ENCODE measurements at places on chromosomes 5 and 9.

DNA sequence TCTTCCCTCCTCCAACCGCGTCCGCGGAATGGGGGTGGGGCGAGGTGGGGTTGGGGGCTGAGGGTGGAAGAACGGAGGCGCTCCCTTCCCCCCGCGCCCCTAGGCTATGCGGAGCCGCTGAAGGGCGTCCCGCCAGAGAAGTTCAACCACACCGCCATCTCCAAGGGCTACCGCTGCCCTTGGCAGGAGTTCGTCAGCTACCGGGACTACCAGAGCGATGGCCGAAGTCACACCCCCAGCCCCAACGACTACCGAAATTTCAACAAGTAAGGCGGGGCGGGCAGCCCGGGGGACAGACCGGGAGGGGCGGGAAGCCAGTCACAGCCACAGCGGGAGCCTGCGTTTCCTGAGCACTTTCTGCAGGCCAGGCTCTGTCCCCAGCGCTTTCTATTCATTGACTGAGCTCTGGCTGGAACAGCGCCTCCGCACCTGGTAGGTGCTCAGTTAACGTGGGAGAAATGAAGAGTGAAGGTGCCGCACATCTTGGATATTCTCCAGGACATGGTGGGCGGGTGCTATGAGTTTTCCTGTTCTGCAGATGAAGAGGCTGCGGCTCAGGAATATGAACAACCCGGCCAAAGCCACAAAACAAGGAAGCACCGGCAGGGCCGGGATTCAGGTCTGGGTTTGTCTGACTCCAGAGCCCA is 11.3 kb downstream of the MYOZ3 start:
- no peak for DNase-seq

- DNase-seq = no peak
Observed at GRCh38 chr5:33223563-33224284, 217.0 kb upstream of the TARS1 start.

GRCh38 chr5:608429-609370 is 3.4 kb upstream of the CEP72 start:
- no peak for DNase-seq

DNA sequence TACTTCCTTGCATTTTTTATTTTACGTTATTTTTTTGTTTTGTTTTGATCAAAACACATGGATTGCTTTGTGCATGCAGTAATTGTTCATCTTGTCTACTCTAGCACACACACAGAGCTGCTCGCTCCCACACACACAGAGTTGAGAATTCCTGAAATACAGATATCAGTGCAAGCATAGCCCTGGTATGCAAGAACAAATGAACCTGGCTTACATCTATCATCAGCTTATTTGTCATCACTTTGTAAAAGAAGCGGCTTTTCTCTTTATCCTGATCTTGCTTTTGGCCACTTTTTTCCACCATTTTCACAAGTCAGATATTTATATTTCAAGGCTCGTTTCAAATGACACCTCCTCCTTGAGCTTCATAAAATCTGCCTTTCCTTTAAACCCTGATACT is 1435.7 kb downstream of the MAT2B start:
- no peak for DNase-seq

DNA sequence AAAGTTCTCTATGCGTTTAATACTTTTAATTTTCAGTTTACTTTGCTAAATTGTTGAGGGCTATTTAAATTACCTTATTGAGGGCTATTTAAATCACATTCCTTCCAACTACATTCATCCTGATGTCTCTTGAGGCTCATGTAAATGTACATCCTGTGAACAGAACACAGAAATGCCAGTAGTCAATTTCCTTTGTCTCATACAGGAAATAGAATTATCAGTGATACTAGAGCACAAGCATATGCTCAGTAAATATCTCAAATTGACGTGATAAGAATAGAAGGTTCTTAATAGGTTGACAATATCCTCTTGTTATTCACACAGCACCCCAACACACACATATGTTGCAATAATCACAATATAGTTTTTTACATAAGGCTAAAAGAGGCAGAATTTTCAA is 449.0 kb downstream of the CYLC2 start:
- DNase-seq = no peak

DNA sequence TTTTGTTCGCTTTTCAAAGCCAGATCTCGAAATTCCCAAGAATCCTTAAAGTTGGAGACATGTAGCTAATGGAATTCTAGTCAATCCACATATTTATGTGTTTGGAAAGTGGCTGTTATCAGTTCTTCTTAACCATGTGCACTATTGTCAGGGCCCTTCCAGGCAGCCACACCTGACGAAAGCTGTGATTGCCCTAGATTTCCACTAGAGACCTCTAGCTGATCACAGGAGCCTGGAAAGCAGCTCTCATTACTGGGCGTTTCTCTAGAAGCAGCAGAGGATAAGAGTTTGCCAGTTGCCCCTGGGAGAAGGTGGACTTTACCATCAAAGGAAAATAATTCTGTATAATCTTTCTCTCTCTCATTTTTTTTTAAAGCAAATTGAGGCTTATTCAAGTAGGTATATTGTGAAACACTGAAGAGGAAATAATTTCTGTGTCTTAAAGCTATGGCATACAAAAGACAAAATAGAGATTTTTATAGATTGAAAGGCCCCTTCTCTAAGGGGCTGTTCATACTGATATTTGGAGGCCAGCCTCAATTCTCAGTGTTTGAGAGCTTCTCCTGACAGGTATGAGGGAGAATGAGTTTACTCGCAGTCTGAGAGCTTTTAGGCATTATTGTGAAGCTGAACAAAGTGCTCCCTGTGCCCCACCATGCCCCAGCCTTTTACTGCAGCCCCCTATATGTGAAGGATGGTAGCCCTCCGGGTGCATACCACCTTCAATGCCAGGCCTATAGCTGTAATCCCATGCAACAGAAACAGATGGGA is 405.4 kb upstream of the ACTBL2 start:
- DNase-seq = peak; percentile 55

GRCh38 chr5:39254671-39255070 is 35.3 kb upstream of the FYB1 start:
- no peak for DNase-seq

DNA sequence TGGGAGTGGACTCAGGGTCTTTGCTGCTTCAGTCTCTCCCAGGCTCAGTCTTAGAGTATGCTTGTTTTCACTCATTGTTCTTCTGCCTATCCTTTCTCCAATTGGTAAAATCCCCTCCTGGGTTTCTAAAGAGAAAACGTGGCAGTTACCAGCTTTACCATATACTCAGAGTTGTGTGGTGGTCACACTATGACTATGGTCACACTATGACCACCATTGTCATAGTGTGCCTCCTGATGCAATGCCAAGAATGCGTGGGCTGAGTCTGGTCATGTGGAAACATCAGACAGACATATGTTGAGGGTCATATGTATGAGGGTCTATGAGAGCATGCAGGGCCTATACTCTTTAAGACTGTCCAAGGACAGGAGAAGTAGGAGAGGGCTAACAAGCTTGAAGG is 326.5 kb upstream of the PRR16 start:
- no peak for DNase-seq

DNA sequence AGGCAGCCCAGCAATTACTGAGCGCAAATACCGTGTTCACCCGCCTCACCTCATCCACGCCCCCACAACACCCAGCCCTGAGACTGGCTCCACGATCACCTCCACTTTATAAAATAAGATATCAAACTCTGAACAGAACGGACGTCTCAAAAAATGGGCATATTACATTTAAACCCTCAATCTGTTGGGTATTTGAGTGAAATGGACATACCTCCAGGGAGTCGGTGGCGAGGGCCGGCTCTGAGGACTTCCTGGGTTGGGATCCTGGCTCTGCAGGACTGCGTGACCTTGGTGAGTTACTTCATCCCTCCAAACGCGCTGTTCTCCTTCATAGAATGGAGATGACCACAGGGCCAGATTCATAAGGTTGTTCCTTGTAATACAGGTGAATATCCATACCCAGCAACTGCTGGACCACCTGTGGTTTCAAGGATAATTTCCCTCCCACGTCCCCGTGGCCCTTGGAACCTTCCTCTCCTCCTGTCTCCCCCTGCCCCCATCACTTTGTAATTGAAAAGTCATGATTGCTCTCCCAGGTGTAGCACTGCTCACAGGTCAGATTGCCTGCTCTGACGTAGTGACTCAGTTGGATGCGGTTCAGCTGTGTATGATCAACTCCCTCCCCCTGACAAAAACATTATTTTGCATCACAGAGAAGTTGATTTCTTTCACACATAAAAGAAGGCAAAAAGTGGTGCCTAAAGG is 135.6 kb downstream of the KCNIP1 start:
- no peak for DNase-seq

GRCh38 chr9:20804489-20805250 is 120.6 kb downstream of the FOCAD start:
- DNase-seq = no peak

- DNase-seq = peak; percentile 31
Observed at GRCh38 chr9:14209399-14210345, 104.3 kb downstream of the NFIB start.

DNA sequence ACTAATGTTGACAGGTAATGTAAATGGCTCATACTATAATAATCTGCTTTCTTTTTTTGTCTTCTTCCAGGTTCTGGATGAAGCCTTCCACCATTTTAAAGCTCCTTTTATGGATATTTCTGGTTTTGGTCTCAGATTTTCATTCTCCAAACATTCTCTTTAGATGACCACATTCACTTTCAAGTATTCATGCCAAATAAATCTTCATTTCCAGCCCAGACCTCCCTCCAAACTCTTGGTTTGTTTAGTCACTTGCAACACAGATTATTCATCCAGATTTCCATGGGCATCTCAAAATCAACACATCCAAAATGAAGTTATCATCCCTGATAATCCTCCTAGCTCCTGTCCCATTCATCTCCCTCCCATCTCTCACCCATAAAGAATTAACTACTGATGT is 40.3 kb upstream of the SVEP1 start:
- no peak for DNase-seq

GRCh38 chr9:128113526-128114325 is 13.8 kb downstream of the PTGES2 start:
- DNase-seq = peak; percentile 2

DNA sequence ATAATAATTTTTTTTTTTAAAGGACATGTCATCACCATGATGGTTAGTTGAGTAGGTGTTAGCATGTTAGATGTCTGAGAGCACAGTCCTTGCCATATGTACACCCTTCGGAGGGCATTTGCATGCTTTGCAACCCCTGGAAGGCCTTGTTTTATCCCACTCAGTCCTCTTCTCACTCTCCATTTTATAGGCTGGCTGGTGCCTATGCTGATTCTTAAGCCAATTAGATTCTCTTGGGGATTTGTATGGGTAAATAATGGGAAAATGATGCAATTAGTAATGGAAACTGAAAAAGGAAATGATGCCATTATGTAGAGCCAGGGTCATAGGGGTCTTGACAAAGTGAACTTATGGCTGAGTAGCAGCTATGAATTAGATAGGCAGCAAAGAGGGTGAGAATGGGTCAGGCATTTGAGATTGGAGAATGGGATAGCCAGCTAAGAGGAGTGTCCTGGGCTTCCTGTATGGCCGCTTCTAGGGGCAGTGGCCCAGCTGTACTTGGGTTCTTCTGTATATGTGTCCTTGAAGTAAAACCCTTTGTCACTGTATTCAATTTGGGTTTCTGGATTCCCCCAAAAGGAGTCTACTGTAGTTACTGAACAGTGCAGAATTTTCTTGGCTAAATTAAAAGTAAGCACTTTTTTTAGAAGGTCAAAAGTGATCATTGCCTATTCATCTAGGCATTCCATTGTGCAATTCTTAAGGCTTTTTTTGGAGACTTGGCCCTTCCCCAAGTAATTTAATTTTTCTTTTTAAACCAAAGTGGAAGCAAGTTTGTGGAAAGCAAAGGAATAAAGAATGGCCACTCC is 31.6 kb downstream of the LRRTM2 start:
- no peak for DNase-seq

DNA sequence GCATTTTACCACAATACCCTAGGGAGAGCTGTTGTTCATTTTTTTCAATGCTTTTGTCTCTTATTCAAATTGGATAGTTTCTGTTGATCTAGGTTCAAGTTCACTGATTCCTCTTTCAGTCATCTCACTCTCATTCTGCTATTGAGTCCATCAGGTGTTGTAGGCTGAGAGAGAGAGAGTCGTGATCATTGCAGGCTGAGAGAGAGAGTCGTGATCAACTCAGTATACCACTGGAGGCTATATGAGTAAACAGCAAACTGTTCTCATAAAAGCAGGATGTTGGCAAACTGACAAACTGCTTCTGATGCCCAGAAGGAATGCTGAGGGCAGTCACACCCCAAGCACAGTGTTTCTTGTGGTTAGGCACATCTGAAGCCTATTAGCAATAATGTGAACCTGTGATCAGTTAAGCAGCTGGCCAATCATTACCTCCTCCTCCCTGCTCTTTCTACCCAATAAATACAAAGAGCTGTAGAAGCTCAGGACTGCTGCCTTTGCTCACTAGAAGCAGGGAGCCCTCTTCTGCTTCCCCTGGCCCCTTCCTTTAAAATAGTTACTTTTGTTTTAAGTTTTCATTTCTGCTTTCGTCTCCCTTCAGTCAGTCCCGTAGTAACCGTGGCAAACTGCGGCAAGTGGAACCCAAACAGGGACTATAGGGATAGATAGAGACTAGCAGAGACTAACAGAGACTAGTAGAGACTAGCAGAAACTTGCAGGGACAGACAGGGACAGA is 476.1 kb upstream of the ACO1 start:
- DNase-seq = no peak

DNA sequence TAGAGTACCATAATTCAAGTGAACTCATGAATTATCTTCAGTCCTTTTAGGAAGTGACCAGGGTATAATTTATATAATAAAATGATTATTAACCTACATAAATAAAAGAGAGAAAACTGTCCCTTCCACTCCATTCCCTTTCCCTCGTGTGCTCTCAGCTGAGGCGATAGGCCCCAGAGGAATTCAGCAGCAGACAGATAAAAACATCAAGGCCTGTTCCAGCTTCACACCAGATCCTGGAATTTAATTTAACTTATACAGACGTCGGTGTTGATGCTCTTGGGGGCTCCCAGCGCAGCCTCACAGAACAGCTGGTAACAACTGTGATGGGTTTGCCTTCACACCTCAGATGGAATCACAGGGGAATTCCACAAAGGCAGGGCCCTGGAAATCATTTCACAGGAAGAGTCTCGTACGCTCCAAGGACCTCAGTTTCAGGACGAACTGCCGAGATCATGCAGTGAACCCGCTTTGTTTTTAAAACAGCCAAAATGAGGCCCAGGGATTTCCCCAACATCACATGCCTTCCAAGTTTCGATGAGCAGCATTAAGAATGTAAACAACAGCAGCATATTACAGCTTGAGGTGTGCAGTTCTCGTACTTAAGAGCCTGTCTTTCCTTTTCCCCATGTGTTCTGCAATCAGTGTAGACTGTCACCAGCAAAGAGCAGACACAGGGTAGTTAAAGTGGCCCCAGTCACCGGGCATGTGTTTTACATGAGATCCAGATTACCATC is 73.6 kb upstream of the ALDH1B1 start:
- peak; percentile 17 for DNase-seq

- no peak for DNase-seq
Observed at GRCh38 chr5:72812488-72812887, 4.0 kb upstream of the TNPO1 start.

- peak; percentile 40 for DNase-seq
Observed at GRCh38 chr5:218457-219291, 554 bp downstream of the SDHA start.

- no peak for DNase-seq
Observed at GRCh38 chr9:135109650-135110049, 22.2 kb downstream of the OLFM1 start.

GRCh38 chr5:111930449-111930848 is 173.5 kb upstream of the NREP start:
- no peak for DNase-seq

GRCh38 chr5:161411156-161411555 is 135.4 kb downstream of the GABRB2 start:
- DNase-seq = no peak
